ENCODE measurements at places on chromosomes 16 and 17. TPM values are rescaled to one million over a fixed set of nuclear protein-coding genes. Genes with fewer than 3 reads are reported as not detected.

ZP2 gene
- not detected for total RNA-seq

CPNE7 gene
- 86.8 TPM for total RNA-seq

MYOCD gene
- not detected for total RNA-seq

- no peak for DNase-seq
Measured at GRCh38 chr17:56020369-56020768, 132.9 kb upstream of the ANKFN1 start.

ITGAD gene
- total RNA-seq = not detected

GRCh38 chr17:28285965-28286364 lies 33.0 kb upstream of the TMEM97 start:
- no peak for DNase-seq

AANAT gene
- not detected for total RNA-seq

- DNase-seq = no peak
Measured at GRCh38 chr17:75950421-75950820, 9.6 kb upstream of the FBF1 start.

CACNG5 gene
- not detected for total RNA-seq

GRCh38 chr16:55938126-55938525 lies 63.0 kb upstream of the CES5A start:
- no peak for DNase-seq

DNA sequence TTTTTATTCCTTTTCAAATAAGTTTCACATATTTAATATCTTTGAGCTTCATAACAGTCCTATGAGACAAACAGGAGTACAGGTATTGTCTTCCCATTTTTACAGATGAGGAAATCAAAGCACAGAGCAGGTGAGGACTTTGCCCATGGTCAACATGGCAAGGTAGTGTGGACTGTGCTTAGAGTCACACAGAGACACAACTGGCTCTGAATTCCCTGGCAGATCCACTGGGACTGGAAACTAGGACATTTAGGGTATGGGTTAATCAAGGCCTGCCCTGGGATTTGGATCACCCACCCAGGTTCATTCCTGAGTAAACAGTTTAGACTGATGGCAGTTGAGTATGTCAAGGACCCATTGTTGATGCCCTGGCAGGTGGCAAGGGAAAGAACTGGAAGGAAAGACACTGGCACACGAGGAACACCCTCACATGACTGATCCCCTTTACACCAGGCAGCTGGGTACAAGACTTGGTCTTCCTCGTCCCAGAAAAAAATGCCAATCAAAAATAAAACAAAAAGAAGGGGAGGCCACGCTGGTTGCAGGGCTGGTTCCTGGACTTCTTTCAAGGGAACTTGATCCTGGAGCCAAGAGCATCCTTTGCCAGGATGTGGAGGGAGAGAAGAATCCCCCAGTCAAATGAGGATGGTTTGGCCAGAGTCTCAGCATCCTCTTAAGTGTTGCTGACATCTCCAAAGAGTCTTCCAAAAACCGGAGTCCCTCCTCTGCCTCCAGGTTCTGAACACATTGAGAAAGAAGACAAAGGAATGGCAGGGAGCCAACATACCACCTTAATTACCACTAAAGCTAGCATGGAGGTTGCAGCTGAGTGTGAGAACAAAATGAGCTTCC lies 34.9 kb downstream of the CHD9 start:
- peak; percentile 85 for DNase-seq

GRCh38 chr16:52462816-52463215 lies 84.1 kb downstream of the TOX3 start:
- DNase-seq = no peak

- no peak for DNase-seq
Measured at GRCh38 chr16:10610499-10611184, 30.2 kb upstream of the EMP2 start.

- DNase-seq = peak; percentile 68
Measured at GRCh38 chr17:75749545-75750389, 15.2 kb downstream of the GALK1 start.

DNA sequence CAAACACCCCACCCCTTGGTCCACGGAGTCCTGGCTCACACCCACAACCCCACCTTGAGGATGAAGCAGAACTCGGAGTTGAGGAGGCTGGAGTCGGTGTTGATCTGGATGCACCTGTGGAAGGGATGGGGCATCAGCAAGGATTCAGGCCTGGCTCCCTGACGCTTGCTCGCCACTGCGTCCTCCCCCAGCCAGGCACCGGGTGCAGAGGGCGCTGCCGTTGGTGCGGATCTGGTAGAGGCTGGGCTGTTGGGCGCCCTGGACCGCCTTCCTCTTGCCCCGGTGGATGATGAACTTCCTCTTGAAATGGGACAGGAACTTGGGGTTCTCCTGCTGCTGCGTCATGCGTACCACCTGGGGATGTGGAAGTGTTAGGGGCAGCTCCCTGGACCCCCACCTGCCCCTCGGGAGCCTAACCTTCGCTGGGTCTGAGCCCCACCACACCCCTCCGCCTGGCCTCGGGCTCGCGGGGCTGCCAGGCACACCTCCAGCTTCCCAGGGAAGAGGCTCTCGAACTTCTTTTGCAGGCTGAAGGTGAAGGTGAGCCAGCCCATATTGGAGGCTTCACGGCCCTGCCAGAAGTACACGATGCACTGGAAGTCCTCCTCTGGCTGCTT lies 12.3 kb downstream of the FLII start:
- no peak for DNase-seq

TOX3 gene
- not detected for total RNA-seq

- DNase-seq = no peak
Measured at GRCh38 chr16:8585041-8585440, 5.3 kb downstream of the TMEM114 start.

- no peak for DNase-seq
Measured at GRCh38 chr16:28984619-28985135, at the start of gene LAT. LAT (plus strand) TSS chr16:28985052; CDS start chr16:28985418, 366 bp downstream.

GRCh38 chr16:48057048-48057447 lies 98.7 kb downstream of the ABCC12 start:
- DNase-seq = no peak

- no peak for DNase-seq
Measured at GRCh38 chr16:74053312-74053711, 243.3 kb upstream of the PSMD7 start.

IL21R gene
- 0.21 TPM for total RNA-seq

CYB5B gene
- total RNA-seq = 112 TPM

DNA sequence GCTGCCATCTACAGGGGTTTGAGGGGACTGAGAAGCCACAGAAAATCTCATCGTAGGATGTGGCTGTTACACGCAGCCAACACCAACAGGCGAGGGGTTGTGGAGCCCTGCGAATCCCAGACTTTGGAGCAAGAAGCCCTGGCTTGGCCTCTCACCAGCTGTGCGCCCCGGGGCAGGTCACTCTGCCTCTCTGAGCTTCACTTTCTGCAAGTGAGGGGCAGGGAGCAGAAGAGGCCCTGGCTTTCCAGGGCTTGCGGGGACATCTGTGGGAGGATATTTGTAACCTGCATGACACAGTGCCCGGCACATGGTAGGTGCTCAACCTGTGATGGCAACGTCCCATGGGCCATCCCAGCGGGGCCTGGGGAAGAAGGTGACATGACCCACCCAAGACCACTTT lies 32.9 kb upstream of the CIBAR2 start:
- DNase-seq = no peak

DNA sequence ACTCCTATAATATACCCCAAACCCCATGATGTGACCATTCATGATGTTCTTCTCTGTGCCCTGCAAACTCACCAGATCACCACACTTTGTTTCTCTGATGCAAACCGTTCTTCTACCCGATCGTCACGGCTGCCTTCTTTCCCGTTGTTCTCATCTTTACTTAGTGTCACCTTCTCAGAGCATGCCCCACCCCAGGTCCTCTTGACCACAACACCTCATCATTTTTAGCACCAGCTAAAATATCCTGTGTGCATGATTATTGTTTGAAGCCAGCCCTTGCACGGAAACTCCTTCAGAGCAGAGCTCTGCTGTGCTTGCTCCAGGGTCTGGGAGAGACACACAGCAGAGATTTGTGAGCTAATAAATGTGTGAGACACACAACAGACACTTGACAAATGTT lies 38.9 kb upstream of the CREBBP start:
- DNase-seq = no peak

DNA sequence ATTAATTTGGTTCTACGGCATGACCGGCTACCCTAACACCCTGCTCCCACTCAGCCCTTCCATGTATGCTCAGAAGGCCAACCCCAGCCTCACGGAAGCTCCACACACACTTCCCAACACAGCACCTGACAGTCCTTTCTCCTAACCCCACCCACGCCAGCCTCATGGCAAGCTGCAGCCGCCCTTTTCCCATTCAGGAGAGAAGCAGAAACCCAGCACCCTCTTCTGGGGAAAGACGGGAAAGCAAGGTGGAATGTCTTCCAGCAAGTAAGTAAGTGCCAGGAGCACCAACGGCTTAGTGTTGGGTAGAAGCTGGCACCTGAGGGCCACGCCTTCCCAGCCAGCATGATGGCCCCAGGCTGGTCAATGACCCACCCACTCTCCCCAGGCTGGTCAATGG lies 32.1 kb downstream of the ABR start:
- peak; percentile 86 for DNase-seq

- DNase-seq = no peak
Measured at GRCh38 chr16:28267356-28267755, 25.0 kb upstream of the SBK1 start.

OTOP2 gene
- total RNA-seq = not detected

TMEM238L gene
- not detected for total RNA-seq

GRCh38 chr17:60959696-60960095 lies 282.0 kb downstream of the BCAS3 start:
- DNase-seq = no peak
